Heart right ventricle (tissue), 16 donors: ENCODE measurements at places on chromosomes 5 and 9. TPM values are rescaled to one million over a fixed set of nuclear protein-coding genes. Genes with fewer than 3 reads are reported as not detected.

- DNase-seq = no peak
Measured at GRCh38 chr5:113217619-113218184, 217.1 kb downstream of the TSSK1B start.

The SMIM33 gene
- not detected for polyA plus RNA-seq

The IFNE gene
- not detected for polyA plus RNA-seq

DNA sequence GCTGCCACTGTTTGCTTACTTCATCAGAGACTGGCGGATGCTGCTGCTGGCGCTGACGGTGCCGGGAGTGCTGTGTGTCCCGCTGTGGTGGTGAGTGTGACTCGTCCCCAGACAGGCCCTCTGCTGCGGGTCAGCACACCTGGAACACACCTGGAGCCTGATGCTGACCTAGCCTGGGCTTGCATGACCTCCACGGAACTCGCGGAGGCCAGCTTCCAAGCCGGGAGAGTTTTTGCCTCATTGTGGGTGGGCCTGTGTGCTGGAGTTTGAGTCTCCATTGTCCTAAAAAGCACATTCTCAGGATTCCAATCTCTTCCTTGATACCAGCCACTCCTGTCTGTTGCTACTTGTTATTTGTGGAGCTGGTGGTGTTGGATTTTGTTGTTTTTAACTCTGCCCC, 28.1 kb downstream of the SLC22A4 start:
- no peak for DNase-seq

GRCh38 chr5:43000111-43000840, 39.8 kb downstream of the ANXA2R start:
- DNase-seq = no peak

The BTNL8 gene
- polyA plus RNA-seq = 0.09 TPM

- DNase-seq = no peak
Measured at GRCh38 chr5:179727106-179727505, 5.5 kb upstream of the MAML1 start.

- DNase-seq = no peak
Measured at GRCh38 chr5:118548761-118549720, 439.3 kb downstream of the DTWD2 start.

- no peak for DNase-seq
Measured at GRCh38 chr5:38874948-38875456, 29.2 kb downstream of the OSMR start.

DNA sequence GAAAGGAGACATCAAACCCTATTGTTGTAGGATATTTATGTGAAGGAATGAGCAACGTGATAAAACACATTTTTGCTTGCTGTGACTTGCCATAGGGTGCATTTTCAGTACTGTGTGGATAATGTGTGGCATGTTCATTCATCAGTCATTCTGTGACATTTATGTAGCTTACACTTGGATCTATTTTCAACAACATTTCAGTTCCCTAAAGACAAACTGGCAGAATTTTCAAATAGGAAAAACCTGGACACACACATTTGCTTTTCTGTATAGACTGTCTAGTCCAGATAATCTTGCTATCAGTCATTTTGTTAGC, 127.7 kb downstream of the TMC1 start:
- DNase-seq = no peak

- DNase-seq = no peak
Measured at GRCh38 chr5:143886096-143886495, 74.1 kb downstream of the HMHB1 start.

DNA sequence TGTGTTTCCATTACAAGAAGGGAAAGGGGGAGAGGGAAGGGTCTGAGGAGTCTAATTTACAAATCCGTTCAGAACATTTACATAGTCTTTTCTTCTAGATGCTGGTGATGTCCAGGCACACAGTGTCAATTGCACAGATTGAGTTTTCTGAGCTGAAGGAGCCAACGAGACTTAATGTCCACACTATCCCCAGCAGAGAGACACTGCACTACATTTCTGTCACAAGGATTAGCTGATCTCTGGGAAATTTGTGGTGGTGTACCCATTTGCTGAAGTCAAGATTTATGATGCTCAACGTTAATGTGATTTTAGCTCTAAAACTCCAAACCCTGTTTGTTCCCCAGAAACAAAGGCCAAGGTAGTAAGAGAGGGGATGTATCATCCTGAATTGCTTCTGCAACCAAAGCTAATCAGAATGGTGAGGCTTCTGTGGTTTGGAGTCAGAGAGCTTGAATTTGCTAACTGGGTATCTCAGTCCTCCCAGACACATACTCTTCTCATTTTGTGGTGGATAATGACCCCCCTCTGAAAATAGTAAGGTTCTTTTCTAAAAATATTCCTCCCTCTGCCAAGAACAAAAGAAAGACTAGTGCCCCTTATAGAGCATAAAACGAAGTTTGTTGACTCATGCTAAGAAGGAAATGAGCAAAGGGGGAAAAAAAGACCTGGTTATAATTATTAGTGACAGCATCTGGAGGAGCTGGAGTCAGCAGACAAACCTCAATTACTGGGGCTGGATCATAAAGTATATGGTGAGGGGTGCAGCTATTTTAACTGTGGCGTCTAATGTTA, 416.9 kb downstream of the PSAT1 start:
- no peak for DNase-seq
